ENCODE measurements at places on chromosomes 11 and 22.

DNA sequence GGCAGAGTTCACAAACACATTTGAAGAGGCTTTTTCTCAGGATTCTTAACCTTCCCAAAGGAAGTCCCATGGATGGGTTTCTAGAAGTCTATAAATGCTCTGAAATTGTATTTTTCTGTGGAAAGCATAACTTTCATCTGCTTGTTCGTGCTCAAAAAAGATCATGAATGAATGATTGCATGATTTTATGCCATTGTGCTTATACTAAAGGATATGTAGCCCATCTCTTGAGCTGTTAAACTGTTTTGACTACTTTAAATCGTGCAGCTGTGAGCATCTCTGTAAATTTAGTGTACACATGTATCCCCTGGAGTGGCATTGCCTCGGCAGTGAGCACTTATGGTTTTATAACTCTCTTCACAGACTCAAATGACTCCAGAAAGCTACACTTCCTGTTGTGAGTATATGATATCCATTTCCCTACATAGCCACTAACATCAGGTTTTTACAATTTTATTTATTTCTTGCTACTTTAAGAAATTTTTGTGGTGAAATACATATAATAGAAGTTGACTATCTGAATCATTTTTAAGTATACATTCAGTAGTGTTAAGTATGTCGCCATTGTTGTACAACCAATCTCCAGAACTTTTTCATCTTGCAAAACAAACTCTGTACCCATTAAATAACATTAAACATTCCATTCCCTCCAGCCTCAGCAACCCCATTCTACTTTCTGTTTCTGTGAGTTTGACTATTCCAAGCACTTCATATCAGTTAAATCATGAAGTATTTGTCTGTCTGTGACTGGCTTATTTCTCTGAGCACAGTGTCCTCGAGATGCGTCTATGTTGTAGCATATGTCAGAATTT, 8.0 kb downstream of the NEAT1 start:
- DNase-seq = no peak

DNA sequence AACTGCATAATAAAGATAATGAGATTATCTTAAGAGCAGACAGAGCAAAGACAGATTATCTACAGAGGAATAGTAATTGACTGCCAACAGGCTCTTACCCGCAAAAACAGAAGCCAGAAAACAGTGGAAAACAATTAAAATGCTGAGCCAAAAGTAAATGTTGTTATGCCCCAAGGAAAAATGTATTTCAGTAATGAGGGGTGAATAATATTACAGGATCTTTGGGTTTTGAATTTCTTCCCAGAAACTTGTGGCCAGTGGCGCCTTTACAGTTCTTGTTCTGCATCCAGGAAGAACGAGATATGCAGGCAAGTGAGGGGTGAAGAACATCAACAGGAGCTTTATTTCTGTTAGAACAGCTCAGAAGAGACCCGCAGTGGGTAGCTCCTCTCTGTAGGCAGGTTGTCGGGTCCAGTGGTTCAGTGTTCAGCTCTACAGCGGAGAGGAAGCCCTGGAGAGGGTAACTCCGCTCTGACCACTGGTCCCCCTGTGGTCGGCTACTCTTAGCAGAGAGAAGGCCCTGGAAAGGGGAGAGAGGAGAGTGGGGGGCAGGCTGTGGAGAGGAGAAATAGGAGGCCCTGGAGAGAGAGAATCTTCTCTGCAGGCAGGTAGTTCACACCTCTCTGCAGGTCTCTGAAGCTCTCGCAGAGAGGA, 51.8 kb upstream of the SC5D start:
- DNase-seq = no peak

GRCh38 chr11:11478687-11479086, 125.6 kb upstream of the CSNK2A3 start:
- no peak for DNase-seq

GRCh38 chr11:70521475-70522308, 123.4 kb downstream of the CTTN start:
- no peak for DNase-seq

- DNase-seq = no peak
These were observed 15.4 kb upstream of the SOX10 start for GRCh38 chr22:37999640-38000272.

DNA sequence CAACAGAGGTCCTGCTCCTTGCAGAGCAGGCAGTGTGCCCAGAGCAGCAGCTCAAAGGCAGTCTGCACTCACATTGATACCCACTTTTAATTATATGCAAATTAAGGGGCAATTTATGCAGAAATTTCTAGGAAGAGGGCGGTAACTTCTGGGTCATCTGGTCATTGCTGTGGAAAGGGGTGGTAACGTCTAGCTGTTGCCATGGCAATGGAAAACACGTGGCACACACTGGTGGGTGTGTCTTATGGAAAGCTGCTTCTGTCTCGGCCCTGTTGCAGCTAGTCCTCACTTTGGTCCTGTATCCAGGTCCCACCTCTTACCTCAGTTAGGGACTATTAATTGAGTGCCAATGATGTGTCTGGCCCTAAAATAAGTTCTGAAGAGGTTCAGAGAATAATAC, 36.8 kb downstream of the BARX2 start:
- no peak for DNase-seq

DNA sequence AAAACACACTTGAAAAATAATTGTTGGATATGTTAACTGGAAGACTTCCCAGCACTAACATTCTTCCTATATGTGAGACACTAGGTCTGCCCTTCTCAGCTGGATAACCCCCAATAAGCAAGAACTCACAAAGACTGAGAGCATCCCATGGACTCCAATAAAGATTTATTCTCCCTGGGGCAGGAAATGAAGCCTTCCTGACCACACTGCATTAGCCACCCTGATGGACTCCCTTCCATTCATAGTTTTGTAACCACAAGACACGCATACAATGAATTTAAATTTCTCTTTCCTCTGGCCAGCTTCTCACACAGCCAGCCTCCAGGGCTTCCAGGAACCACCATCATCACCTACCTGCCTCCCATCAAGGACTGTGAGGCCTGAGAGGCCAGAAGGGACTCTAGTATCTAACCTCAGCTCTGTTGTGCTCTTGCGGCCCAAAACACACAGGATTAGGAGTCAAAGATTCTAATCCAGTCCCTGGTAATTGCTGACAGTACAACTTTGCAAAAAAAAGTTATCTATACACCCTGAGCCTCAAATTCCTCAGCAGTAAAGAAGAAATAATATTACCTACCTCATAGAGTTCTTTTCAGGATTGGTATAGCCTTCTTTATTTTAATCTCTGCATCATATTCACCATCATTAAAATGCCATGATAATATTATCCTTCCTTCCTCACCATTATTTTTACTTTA, 45.6 kb upstream of the GDPD4 start:
- no peak for DNase-seq

DNA sequence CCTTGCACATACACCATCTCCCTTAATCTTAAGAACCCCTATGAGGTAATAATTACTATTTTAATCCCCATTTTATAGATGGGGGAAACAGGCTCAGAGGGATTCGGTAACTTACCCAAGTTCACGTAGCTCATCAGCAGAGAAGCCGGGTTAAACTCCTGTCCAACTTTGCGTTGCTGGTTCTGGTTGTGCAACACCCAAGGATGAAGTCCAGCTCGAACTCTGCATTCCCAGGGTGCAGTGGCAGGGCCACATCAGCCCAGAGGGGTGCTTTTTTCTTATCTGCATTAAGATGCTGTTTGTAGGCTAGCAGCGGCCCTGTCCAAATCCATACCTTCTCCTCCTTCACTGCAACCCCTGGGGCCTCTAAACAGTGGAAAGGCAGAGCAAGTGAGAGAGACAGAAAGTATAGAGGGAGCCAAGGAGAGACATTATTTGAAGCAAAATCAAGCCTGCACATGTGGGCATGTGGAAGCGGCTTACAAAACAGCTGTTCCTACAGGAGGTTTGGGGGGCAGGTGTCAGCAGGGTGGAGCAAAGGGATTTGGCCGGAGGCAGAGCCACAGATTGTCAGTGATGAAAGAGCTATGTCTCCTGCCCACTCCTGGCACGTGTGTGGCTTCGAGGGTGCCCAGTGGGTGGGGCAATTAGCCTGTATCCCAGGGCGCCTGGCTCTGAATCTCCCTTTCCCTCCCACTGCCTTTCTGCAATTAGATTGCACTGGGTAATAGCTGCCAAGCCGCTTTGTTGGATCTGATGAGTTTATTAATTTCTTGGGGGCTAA, 129.5 kb upstream of the TBCEL start:
- DNase-seq = no peak

GRCh38 chr11:32224580-32224979, 133.7 kb downstream of the RCN1 start:
- no peak for DNase-seq

DNA sequence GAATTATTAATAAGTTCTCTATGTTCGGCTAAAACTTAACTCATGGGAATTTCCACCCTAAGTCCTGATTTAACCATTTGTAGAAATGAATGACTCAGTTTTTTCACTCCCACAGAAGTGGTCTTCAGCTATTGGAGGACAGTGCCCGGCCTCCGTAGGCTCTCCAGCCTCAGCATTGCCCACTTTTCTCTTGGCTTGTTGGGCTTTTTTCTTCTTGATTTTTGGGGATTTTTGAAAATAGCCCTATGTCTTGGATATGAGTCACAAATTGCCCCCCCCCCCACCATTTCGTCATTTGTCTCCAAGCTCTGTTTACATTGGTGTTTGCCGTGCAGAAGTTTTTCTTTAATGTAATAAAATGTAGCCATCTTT, 66.7 kb downstream of the PACS1 start:
- DNase-seq = no peak

DNA sequence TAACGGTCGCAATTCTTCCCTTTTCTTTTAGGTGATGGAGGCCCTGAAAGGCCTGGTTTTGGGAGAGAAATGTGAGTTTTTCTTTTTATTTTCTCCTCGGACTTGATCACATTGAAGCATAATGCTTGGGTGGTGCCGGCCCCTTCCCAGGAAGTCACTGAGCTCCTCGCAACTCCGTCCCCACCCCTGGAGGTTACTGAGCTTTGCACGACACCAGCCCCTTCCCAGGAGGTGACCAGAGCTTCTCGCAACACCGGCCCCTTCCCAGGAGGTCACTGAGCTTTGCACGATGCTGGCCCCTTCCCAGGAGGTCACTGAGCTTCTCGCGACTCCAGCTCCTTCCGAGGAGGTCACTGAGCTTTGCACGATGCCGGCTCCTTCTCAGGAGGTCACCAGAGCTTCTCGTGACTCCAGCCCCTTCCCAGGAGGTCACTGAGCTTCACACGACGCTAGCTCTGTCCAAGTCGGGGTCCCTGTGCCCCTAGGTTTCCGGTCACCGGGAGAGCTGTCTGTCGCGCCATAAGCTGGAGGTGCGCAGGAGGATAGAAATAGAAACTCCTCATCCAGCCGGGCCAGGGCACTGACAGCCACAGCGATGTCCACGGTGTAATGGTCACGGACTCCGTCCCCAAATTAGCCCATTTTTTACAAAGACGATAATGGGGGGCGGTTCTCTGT, 586.4 kb downstream of the BRD1 start:
- DNase-seq = no peak

- no peak for DNase-seq
These were observed 26.1 kb upstream of the ETS1 start for GRCh38 chr11:128613300-128613995.

DNA sequence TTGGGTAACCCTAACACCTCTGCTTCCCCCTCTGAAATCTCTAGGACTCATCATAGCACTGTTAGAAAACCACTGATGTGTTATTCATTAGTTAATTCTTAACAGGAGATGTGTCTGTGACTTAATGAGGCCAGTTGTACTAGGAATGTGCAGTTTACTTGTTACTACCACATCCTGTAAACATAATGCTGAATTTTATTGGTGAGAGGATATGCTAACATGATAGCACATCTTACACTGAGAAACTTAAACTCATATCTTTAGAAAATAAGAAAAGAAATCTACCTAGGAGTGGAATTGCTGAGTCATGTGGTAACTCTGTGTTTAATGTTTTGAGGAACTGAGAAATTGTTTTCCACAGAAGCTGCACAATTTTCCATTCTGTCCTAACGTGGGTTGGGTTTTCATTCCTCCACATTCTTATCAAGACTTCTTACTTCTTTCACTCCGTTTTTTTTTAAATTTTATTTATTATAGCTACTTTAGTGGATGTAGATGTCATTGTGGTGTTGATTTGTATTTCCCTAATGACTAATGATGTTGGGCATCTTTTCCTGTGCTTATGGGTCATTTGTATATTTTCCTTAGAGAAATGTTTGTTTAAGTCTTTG, 33.7 kb downstream of the RNF121 start:
- no peak for DNase-seq

- no peak for DNase-seq
These were observed 8.1 kb downstream of the MADD start for GRCh38 chr11:47278058-47278457.

DNA sequence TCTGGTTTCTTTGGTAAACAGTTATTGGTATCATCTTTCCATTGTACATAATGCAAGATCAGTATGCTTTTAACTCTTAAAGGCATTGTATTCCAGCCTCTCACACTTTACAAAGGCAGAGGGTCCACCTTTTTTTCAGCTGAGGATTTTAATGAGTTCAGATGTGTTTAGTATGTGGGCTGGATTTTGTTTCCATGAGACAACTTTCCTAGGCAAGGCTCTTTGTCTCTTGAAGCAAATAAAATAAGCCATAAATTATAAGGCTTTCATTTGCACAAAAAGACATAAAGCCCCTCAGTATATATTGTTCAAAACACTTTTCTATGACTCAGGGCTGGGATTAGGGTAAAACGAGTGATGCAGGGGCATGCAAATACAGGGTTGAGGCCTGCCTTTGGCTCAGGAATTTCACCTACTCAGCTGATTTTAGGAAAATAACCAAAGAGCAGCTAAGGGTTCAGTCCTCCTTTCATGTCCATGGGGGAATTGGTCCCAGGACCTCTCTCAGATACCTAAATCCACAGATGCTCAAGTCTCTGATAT, 7.6 kb downstream of the MMP20 start:
- DNase-seq = no peak

- no peak for DNase-seq
These were observed 96.1 kb upstream of the AKIP1 start for GRCh38 chr11:8814923-8815240.

DNA sequence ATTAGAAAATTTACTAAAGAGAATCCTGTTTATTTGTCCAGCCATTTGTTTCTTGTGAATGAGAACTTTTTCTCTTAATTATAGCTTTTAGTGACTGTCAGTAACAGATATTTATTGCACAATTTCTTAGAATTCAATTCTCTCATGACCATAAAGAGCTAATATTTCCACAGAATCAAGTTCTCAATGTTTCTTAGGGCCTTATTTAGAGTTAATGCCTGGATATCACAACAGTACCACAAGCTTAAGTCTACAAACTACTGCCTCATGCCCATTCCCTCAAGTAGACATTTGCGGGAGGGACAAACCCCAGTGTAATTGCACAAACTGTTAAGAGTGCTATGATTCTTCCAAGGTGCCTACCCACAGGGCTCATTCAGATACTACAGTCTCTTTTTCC, 199.7 kb upstream of the POU2AF2 start:
- DNase-seq = no peak

- peak; percentile 83 for DNase-seq
These were observed 5.3 kb upstream of the GALR3 start for GRCh38 chr22:37817705-37818408.

DNA sequence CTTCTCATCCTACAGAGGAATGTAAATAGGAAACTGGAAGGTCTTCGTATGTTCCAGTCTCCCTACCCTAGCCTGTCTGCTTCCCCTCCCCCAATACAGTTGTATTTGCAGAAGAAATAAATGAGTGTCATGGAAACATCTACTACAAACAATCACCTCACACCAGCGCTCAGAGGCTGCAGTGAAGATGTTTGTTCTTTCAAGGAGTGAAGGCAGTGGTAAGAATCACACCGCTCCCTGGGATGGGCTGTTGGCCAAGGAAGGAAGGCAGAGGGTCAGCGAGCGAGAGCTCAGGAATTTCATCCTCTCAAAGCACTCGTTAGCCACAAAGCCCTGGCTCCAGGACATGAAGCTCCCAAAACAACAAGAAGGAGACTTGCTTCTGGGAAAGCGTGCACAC, 1.1 kb upstream of the IGSF9B start:
- DNase-seq = no peak

- DNase-seq = no peak
These were observed 156.0 kb downstream of the PKNOX2 start for GRCh38 chr11:125320347-125321076.
